ENCODE measurements at places on chromosomes 7 and 10.

DNA sequence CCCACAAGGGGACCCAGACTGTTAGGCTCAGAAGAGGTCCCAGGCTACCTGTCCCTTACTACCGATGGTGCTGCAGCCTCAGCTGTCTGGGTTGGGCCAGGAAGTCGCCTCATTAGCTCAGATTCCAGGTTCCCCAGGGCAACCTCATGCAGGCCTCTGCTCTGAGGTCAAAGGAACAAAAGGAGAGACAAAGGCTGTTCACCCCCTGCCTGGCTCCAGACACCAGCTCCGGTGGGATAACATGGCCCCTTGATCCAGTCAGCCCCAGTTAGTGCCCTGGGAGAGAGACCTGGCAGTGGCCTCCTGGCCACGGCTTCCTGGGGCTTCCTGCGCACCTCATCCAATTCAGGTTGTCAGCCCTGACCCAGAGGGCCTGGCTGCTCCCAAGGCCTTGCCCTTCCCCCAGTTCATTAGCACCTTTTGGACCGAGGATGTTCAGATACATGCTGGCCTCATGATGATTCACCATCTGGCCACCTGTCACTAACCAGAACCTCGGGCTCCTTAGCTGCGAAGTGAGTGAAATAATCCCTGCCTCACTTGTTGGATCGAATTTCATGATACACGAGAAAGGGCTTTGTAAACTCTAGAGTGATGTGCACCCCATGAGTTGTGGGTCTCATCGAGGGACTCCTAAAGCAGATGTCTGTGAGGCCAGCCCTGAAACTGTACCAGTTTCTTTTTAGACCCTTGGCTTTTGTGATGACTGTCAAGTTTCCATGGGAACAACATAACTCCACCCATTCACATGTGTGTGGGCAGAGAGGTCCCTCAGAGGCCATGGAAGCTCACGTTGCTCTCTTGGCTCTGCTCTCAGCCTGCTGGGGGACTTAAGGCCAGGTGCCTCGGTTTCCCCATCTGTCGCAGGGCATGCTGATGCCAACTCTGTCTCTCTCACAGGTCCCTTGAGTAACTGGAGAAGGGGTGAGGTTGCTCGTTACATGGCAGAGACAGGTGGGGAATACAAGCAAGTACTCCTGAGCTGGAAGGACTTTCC lies 79.5 kb upstream of the PCBD1 start:
- no peak for DNase-seq

DNA sequence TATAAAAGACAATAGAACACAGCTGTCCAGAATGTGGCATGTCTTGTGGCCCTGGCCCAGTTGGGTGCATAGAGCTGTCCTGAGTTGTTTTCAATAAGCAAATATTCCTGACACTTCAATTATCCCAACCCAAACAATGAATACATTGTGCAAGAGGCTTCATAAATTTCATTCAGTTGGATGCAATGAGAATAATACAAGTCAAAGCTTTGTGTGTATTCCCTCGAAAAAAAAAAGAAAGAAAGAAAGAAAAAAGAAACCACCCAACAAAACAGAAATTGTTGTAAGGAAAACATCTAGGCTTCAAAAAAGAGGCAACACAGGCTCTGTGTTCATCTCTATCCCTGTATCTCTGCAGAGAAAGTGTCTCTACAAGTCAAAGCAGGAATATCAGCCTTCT lies 138.7 kb upstream of the ADO start:
- DNase-seq = no peak

GRCh38 chr7:120539321-120539720 lies 266.3 kb downstream of the KCND2 start:
- DNase-seq = no peak

DNA sequence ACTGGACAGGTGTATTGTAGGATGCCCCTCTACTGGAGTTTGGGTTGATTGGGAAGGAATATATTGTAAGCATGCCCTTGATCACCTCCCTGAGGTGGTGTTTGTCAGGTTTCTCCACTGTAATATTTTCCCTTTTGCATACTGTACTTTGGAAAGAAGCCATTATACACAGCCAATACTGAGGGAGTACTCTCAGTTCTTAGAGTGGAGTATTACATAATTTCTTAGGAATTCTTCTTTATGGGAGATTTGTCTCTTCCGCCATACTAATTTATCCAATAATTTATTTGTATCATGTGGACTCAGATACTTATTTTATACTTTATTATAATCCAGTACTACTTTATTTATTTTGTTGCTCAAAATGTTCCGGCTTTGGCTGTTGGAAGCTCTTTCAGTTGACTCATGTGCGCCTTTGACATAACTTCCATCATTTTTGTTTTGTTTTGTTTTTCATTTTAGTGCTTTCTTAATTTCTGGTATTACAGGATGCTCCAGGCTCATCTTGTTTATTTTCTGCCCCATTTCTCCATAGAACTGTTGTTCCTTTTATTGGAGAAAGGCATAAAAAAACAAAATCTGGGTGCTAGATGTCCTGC lies 29.7 kb downstream of the MKLN1 start:
- DNase-seq = no peak

GRCh38 chr7:159068488-159068811 lies 76.2 kb downstream of the VIPR2 start:
- no peak for DNase-seq

- DNase-seq = peak; percentile 73
These were observed 149.5 kb downstream of the ARID5B start for GRCh38 chr10:62050893-62051433.

GRCh38 chr10:6647811-6648526 lies 67.9 kb upstream of the PRKCQ start:
- peak; percentile 38 for DNase-seq

DNA sequence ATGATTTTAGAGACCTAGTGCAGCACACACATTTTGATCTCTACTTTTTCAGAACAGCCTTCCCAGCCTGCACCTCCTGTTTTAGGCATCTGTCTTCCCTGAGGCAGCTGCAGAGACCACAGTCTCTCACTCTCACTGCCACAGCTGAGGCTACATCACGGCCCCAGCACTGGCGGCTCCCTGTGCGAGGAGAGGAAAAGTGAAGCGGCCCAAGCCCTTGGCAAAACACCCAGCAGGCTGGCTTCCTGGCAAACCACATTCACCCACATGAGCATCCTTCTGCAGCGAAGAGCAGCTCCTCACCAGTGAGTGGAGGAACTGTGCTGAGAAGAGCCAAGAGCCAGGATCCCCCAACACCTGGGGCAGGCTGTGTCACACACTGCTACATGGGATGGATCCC lies 14.0 kb downstream of the HUS1 start:
- DNase-seq = no peak

DNA sequence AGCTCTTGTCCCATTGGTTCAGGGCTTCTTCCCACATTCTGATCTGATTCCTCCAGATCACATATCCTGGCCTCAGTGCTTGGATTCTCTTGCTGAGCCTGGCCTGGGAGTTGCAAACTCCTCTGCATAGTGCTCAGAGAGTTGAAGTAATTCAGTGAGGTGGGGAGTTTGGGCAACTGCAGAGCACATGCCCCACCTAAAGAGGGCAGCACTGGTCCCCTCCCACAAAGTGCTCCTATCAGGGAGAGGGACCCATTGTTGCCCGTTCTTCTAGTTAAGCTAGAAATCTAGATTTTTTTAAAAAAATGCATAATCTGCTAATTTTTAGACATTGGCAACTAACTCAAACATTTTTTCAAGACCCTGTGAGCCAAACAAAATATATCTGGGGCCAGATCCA lies 45.1 kb downstream of the CHN2 start:
- DNase-seq = no peak

- DNase-seq = no peak
These were observed 36.7 kb upstream of the NCAPG2 start for GRCh38 chr7:158741294-158741666.

DNA sequence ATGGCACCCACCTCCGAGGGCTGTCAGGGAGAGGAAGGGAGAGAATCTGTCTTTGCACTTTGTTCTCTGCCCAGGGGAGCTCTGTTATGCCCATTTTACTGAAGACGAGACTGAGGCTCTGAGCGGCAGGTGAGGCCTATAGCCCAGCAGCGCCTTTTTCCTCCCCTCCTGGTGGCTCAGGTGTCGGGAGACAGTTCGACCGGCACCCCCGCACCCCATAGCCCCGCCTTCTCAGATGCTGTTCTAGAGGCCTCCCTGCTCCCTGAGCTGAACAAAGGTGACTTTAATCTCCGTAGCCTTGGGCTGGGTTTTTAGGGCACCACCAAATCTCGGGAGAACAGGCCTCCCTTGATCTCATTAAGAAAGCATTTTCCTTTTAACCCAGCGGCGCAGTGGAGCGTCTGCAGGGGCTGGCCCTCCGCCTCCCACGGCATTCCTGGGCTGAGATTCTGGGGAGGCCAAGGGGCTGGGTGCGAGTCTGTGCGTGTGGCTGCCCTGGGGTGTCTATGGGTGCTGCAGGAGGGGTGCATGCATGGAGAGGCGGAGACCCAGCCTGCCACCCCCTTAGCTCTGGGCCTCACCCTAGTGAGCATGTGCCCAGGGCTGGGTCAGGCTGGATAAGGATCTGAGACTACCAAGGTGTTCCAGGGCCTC lies 3.3 kb downstream of the LFNG start:
- DNase-seq = no peak

DNA sequence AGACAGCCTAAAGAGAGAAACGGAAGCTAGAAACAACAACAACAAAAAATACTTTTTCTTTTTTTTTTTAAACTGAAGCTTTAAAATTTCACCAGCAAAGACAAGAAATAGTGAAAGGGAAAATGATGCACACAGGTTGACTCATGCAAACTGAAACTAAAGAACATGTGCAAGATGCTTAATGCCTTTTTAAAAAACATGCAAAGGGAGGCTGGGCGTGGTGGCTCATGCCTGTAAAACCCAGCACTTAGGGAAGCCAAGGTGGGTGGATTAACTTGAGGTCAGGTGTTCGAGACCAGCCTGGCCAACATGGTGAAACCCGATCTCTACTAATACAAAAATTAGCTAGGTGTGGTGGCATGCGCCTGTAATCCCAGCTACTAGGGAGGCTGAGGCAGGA lies 15.1 kb upstream of the CUBN start:
- no peak for DNase-seq

DNA sequence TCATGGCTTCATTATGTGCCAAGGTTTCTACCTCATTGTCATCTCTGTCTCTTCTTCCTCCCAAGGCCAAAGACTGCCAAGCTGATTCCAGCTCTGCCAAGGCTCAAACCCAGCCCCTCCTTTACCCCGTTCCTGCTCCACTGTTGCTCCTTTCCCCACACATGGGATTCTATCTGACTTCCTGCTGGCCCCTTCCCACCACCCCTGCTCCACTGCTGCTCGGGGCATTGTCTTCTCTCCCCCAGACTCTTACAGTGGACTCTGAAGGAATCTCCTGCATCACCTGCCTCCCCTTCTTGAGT lies 86.3 kb downstream of the COBL start:
- DNase-seq = no peak

DNA sequence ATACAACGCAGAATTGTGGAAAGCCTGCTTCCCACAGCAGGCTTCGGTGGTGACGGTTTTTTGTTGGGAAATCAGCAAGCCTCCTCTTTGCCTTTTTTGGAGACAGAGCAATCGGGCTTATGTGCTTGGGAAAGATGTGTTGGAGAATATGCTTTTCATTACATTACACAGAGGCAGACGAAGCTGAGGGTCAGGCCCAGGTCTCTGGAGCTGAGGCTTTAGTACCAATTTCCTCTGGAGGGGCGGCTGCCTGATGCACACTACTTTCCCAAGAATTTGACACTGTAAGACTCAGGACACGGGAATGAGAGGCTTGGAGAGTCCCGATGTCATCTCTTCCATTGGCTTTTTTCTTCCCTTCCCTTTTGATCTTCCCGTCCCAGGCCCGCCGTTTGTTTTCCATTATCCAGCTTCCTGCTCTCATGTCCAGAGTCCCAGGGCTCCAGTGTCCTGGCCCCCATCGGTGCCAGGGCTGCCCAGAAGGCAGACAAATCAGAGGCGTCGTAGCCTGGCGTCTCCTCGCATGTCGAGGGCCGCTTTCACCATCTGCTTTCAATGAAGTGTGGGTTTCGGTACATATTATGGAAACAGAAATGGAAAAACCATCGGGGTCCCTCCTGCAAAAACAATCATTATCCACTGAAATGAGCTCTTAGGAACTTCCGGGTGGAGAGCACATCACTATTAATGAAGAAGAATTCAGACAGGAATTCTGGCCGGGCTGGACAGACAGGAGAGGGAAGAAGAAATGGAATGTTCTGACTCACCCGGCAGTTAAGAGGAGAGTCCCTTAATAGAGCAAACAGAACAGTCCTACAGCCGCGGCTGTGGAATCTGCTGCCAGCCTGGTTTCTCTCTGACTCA lies 123.0 kb upstream of the JCAD start:
- DNase-seq = no peak

GRCh38 chr10:8356283-8356682 lies 301.8 kb downstream of the GATA3 start:
- no peak for DNase-seq

DNA sequence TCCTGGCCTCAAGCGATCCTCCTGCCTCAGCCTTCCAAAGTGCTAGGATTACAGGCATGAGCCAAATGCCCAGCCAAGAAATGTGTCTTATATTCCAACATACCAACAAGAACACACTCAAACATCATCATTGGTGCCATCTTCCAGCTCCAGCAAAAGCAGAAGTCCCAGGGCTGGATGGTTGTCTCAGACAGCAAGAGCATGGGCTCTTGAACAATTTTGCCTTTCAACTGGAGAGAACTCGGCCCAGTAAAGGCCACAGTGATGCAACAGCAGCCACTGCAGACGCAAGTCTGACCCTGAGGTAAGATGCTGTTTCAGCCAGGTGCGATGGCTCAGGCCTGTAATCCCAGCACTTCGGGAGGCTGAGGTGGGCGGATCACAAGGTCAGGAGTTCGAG lies 52.8 kb upstream of the NFE2L3 start:
- DNase-seq = no peak

- DNase-seq = no peak
These were observed 9.4 kb downstream of the CNNM2 start for GRCh38 chr10:102927311-102928010.

- no peak for DNase-seq
These were observed 274.2 kb upstream of the HABP2 start for GRCh38 chr10:113278664-113279063.

- no peak for DNase-seq
These were observed 287.4 kb downstream of the C7orf25 start for GRCh38 chr7:42624471-42624870.

Measured in activated CD4-positive, CD25-positive, alpha-beta regulatory T cell treated with anti-CD3 and anti-CD28 coated beads, Interleukin-2, amount 50 U/mL, for 16 hours (primary cell).